ENCODE measurements at places on chromosomes 16 and 17.

- no peak for DNase-seq
Observed at GRCh38 chr17:17387017-17387497, 83.9 kb downstream of the NT5M start.

DNA sequence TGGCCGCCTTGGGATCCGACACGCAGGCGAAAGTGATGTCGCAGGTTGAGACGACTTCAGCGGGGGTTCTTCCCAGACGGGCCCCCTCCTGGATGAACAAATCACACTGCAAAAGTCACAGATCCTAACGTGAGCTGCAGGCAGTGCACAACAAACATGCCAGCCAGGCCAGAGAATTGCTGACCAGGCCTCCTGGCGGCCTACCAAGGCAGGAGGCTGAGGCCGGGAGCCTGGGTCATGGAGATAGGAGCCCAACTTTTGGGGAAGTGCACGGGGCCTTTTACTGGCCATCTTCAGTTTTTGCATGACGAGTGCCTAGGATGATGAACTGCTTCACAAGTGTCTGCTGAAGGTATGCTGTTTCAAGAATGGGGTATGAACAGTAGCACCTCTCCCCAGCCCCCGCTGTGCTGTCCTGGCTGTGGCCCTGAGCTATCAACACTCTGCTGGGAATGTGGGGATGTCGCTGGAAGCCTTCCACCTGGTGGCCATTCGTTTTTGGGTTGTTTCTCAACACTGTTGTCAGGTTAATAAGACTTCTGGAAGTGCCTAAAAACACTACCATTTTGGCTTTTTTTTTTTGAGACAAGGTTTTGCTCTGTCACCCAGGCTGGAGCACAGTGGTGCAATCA is 12.2 kb upstream of the ROGDI start:
- DNase-seq: no peak

DNA sequence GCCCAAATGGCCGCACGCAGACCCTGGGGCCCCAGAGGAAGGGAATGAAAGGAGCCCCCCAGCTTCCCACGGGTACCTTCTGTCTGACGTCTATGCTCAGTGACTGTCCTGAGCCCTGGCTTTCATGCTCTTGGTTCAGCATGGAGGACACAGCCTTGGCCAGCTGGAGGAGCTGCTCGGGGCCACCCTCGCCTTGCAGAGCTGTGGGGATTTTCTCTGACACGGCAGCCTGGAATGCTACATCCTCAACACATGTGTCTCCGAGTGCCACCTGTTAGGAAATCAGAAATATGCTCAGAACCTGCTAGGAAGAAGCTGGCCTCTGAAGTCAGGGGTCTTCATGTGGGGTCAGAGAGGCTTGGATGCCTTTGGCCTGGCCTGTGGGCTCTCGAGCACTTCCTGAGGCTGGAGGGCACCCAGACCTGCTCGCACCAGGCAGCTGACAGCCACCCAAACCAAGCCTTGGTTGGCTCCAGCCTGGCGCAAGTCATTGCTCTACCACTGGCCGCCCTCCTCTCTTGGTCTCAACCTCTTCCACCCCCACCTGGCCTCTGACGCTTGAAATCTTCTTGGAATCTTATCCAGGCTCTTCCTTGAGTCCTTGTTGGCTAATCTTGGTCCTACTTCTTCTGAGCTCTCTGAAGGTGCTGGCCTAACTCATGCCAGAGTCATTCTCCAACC is 63.7 kb upstream of the BCO1 start:
- DNase-seq: no peak

DNA sequence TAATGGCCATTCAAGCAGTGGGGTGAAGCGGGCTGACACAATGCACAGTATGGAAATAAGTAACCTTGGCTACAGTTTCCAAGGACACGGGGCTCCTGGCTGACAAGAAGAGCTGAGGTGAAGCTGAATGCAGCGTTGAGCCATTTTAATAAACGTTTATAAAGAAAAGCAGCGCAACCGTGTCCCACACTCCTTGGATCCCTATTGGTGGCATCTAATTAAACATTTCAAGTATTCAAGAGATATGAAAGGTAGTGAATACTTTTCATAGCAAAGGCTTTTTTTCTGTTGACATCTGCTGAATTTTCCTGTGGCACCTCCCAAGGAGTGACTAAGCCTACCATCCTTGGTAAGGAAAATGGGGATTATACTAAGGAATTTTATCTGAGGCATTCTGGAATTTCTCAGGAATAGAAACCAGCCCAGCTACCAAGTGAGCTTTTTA is 26.5 kb downstream of the DUSP14 start:
- no peak for DNase-seq

- peak; percentile 31 for DNase-seq
Observed at GRCh38 chr16:84544031-84544773, 39.7 kb upstream of the MEAK7 start.

DNA sequence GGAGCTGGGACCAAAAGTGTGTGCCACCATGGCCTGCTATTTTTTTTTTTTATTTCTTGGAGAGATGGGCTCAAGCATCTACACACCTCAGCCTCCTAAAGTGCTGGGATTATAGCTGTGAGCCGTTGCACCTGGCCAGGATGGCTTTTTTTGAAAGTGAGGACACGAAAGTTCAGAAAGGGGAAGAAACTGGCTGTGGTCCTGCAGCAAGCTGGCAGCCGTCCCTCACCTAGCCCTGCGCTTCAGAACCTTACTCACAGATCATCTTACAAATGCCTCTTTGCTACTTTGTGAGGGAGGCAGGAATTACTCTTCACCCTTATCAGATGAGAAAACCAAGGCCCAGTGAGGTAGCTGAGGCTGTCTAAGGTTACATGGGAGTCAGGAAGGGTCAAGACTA is 4.5 kb upstream of the PPY start:
- no peak for DNase-seq

DNA sequence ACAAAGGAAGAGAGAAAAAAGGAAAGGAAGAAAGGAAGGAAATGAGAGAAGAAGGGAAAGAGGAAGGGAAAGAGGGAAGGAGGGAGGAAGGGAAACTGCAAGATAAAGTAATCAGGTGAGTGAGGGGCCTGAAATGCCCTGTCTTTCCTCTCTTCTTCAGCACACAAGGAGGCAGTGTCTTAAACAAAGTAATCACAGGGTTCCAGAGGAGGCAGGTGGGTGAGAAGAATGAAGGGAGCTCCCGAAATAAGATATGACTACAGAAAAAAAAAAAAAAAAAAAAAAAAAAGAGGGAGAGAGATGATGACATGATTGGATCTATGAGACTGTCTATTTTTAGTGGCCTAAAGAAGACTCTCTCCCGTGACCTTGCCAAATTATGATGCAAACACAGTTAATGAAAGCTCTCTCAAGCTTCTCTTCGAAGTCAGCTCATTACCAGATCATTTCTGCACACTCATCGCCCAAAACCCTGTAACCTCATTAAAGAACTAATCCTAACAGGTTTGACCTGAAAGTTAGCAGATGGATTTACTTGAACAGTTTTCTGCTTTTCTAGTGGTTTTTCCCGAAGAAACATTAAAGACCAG is 53.6 kb downstream of the CDH11 start:
- DNase-seq: no peak

- DNase-seq: no peak
Observed at GRCh38 chr16:57510016-57510871, 24.0 kb upstream of the DOK4 start.

GRCh38 chr16:46803373-46803772 is 27.6 kb downstream of the C16orf87 start:
- no peak for DNase-seq

DNA sequence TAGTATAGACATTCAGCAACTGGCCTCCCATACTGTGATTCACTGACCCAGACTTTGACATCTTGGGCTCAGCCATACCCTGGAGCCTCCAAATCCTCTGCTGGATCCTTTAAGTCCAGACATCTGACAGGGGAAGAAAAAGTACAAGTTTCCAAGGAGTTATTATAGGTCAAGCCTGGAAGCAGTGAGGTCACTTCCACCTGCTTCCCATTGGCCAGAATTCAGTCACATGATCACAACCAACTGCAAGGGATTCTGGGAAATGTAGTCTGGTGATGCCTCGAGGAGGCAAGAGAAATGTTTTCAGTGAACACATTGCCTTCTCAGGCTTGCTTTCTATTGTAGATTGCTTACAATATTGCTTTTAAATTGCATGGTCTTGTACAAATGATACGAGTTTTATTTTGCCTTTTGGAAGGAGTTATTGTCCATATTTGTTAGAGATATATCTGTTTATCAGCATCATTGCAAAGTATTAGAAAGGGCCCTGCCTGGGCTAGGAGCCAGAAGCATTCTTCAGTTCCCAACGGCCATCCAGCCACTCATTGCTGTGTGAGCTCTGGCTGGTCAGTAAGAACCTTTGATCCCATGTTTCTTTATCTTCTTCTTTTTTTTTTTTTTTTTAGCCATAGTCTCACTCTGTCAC is 696.9 kb downstream of the WWOX start:
- DNase-seq: no peak

GRCh38 chr17:39483506-39483905 is 22.2 kb downstream of the CDK12 start:
- DNase-seq: no peak

DNA sequence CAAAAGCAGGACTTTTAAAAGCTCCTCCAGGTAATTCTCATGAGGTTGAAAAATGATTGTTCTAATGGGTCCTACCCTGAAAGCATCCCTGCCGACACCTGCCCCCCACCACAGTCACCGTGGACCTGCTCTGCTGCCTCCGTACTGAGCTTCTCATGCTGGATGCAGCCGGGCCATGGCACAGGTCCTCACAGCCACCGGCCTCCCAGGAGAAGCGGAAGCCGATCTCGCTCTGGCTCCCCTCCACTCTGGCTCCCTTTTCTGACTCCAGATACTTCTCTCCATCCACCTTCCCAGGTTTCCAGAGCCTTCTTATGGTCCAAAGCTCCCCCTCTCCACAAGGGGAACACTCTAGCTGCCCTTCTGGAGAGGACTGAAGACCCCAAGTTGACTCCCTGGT is 10.2 kb downstream of the RPRML start:
- DNase-seq: no peak

DNA sequence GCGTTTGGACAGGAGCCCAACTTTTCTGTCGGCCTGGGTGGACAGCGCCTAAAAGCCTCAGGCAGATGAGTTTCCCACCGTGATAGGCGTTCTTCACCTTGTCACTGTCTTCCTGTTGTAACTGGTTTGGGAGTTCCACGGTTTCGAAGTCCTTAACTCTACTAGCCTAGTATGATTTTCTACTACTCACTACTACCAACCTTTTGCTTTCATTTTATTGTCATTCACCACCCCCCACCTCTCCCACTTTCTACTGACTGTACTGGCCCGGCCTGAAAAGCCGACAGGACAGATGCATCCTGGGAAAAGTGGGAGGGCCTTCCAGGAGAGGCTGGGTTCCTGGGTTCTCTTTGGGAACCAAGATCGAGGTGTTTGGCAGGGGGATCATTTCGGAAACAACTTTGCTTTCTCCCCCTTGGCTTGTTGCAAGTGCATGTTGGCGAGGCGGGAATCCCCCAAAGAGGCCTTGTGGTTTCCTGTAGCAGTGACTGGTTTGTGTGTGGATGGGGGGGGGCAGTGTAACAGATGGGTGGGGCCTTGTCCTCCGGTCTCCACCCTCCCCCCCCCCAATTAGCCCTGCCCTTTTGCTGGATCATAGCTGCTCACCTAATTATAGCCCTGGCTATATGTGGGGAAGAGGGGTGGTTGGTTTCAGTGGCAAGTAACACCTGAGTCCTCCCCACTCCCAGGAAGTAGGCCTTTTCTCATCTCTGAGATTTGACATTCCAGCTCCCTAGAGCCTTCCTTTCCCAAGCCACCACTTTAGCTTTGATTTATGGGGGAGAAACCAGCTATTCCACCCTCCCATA is 1.4 kb downstream of the EIF5A start:
- peak; percentile 91 for DNase-seq

DNA sequence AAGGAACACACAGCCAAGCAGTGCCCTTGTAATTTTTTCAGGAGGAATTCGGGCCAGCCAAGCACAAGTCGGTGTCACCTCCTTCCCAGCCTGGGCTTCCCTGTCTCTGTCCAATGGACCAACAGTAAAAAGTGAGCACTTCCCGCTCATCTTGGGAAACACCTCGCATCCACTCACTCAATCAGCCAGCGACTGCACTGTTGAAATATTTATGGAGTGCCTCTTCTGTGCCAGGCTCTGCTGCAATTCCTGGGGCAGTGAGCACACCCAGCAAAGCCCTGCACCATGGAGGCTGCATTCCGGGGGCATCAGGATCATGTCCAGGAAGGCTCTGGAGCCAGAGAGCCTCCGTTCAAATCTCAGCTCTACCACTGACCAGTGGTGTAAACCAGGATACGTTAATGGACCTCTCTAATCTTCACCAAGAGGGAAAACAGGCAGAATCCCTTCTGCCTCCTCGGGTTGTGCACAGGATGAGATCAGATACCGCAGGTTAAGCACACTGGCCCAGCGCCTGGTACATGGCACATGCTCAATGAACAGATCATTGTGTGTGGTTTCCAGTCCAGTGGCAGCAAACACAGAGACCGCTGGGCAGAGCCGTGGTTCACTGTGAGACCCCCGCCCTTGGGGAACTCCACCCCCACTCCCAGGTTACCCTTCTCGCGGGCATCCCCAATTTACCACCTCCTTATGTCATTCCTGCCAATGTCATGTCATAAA is 194.3 kb downstream of the ZNF423 start:
- DNase-seq: no peak

DNA sequence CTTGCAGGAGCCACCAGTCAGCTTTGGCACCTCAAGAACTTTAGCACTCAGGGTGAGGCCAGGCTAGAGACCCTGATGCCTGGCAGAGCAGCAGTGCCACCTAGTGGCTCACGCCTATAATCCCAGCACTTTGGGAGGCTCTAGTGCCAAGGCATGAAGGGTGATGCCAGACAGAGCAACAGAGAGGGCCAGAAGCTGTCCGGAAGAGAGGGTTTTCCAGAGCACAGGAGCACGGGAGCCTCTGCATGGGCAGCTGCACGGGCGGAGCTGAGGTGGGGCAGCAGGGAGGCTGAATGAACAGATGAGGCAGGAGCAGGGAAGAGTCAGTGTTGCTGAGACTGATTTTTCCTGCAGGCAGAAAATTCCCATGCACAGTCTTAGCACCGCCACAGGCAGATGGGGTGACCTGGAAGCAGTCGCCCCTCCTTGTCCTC is 38.9 kb downstream of the MYH3 start:
- peak; percentile 39 for DNase-seq

GRCh38 chr17:77436481-77436880 is 295.7 kb downstream of the SEC14L1 start:
- DNase-seq: no peak

GRCh38 chr16:88084881-88085280 is 133.6 kb downstream of the BANP start:
- no peak for DNase-seq

GRCh38 chr16:66171578-66171977 is 194.9 kb upstream of the CDH5 start:
- DNase-seq: no peak

DNA sequence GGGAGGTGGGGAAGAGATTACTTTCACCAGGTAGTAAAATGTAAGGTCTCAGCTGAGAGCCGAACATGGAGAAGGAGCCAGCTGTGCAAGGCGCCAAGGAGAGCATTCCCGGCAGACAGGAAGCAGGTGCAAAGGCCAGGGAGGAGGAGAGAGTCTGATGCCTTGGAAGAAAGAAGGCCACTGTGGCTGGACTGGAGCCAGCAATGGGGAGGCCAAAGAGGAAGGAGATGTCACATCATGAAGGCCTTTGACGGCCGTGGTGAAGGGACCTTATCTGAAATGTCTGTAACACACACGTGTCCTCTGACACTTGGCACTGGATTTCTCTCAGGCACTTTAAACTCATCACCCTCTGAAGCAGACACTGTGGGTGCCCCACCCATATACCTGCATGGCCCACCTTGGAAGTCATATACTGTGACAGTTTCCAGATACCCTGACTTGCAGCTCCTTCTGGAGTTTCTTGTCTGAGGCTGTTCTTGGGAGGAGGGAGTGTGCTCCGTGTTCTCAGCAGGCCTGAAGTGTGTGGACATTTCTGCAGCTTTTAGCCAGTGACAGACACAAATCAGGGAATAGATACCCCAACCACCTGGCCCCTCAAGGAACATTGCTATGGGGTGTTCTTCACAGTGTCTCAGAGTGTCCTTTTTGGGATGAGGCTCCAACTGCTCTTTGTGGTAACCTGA is 1.9 kb upstream of the SLC5A2 start:
- DNase-seq: no peak

Data from stimulated activated CD4-positive, alpha-beta T cell treated with anti-CD3 and anti-CD28 coated beads, Interleukin-4, amount 100 ng/mL, for 4 hours (primary cell).